T-helper 17 cell (primary cell): ENCODE measurements at places on chromosomes 1 and 21.

GRCh38 chr1:152786077-152786476 lies at the start of gene LCE1E:
TSS of gene LCE1E (plus strand) at chr1:152786257. CDS start at chr1:152787300, 1,043 bp downstream.
- DNase-seq: no peak

GRCh38 chr1:36034692-36035091 lies 49.2 kb upstream of the TEKT2 start:
- no peak for DNase-seq

DNA sequence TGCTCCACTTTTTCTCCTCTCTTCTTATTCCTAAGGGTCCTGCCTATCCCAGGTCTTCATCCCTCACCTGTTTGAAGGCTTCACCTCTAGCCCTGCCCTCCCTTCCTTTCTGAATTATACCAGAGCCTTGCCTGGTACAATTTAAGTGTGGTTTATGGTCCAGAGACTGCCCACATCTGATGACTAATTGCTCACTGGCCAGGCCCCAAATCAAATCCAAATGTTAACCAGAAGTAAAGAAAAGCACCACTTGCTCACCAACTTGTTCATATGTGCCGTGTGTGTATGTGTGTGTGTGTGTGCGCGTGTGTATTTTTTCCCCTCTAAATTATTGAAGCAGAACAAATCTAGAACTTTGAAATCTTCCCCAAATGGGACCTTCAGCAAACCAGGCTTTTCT lies 26.4 kb downstream of the MYOM3 start:
- no peak for DNase-seq

GRCh38 chr21:43719748-43720538 lies 1.0 kb downstream of the PDXK start:
- no peak for DNase-seq

- DNase-seq: no peak
These were observed 90.3 kb upstream of the DUSP10 start for GRCh38 chr1:221832151-221832550.

GRCh38 chr1:65104854-65105534 lies 43.0 kb upstream of the AK4 start:
- DNase-seq: no peak

DNA sequence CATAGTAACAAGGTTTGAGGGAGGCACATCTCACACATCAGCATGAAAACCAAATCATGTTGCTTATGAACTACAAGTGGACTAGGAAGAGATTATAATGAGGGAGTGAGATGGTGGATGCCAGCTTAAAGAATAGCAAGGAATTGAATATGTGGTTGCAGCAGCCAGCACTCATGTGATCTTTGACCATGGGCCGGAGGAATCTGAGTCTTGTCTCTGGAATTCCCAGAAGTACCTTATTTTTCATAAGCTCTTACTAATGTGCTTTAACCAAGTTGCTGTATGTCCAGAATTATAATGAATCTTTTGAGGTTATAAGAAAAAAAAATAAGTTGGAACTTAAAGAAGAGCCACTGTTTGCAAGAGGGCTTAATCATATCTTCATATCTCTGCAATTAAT lies 97.0 kb downstream of the DISP1 start:
- DNase-seq: no peak

- no peak for DNase-seq
These were observed 335.9 kb downstream of the RGS7 start for GRCh38 chr1:241020851-241021697.

DNA sequence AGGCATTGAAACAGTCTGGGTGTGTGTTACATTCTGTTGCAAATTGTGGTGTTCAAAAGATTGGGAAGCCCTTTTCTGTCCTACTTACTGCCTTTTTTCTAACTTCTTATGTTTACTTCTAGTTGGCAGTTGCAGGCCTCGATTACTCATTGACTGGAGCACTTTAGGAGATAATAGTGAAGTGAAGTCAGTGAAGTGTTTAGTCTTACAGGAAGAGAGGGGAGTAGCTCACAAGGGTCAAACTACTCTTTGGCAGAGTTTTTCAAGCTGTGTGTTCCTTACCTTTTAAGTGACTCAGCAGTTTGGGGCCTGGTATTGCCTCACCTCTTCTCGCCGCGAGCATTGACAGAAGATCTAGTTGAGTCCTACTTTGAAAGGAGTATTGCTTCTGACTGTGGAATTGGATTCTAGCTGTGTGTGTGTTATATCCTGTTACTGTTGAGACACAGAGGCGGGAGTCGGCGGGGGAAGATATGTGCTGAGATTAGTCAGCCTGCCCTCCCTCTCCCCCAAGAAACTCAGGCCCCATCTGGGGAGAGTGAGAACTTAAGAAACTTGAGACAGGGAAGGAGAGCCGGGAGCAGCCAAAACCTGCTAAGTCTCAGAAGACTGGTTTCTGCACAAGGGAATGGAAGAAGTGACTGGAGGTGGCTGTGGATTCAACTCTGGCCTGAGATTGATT lies 19.3 kb downstream of the AHCYL1 start:
- no peak for DNase-seq

GRCh38 chr1:5291889-5292288 lies 637.5 kb downstream of the AJAP1 start:
- no peak for DNase-seq

DNA sequence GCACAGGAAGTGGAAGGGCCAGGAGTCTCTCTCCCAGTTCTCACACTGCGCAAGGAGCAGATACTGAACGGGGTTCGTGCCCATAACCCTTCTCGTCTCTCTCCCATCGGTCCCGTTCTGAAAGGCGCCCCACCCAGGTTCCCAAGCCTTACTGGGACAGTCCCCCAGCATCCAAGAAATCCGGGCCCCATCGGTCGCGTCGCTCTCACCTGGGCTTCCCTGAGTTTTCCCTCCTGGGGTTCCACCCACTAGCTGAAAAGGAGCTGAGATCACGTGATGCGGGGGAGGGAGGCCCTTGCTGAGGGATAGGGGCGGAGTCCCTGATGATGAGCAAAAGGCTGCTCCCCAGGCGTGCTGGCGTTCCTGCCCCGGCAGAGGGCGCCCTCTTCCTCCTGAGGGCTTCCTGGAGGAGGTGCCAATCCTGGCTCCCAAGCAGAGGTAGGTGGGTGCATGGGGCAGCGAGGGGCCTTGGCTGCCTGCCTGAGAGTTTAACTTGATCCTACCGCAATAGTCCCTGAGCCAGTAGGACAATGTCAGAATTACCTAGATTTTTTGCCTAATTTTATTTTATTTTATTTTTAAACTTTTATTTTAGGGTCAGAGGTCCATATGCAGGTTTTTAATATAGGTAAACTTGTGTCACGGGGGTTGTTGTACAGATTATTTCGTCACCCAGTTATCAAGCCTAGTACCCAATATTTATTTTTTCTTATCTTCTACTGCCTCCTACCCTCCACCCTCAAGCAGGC lies at the start of gene SPOCD1:
SPOCD1 (minus strand) TSS at position 271 of the 749 bp plus-strand sequence. CDS start 689 bp downstream, outside the sequence.
- peak; percentile 81 for DNase-seq

DNA sequence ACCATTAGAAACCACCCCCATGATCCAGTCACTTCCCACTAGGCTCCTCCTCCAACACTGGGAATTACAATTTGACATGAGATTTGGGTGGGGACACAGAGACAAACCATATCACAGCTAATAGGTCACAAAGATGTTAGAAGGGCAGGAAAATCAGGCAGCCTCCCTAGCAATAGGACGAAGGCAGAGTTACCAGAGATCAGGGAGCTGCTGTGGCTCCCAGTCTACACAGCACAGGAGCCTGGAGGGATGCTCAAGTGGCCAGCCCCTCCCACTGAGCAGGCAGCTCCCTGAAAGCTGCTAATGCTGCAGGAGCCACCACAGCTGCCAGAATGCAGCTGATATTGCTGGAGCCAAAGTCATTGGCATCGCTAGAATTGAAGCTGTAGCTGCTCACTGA lies 51.0 kb downstream of the CR1L start:
- no peak for DNase-seq

- no peak for DNase-seq
These were observed 2.6 kb downstream of the PTAFR start for GRCh38 chr1:28173980-28174297.

DNA sequence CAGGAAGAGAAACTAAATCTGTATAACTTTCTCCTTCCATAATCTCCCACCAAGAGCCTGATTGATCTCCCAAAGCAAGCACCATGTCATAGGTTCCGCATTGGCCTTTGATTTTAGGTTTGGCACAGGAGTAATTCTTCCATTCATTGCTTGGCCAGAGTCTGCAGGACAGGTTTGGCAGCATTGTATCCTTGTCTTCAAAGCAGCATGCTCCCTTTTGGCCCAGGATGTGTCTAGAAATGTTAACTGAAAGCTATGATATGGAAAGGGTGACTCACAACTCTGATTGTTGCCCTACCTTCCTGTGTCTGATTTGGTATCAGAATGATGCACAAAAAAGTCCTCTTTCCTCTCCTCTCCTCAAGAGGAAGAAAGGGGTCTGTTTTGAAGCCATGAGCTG lies 824.3 kb upstream of the PRMT6 start:
- no peak for DNase-seq

GRCh38 chr1:24048205-24048869 lies 63.6 kb downstream of the MYOM3 start:
- no peak for DNase-seq

- no peak for DNase-seq
These were observed 11.6 kb downstream of the HCRTR1 start for GRCh38 chr1:31628931-31629556.

DNA sequence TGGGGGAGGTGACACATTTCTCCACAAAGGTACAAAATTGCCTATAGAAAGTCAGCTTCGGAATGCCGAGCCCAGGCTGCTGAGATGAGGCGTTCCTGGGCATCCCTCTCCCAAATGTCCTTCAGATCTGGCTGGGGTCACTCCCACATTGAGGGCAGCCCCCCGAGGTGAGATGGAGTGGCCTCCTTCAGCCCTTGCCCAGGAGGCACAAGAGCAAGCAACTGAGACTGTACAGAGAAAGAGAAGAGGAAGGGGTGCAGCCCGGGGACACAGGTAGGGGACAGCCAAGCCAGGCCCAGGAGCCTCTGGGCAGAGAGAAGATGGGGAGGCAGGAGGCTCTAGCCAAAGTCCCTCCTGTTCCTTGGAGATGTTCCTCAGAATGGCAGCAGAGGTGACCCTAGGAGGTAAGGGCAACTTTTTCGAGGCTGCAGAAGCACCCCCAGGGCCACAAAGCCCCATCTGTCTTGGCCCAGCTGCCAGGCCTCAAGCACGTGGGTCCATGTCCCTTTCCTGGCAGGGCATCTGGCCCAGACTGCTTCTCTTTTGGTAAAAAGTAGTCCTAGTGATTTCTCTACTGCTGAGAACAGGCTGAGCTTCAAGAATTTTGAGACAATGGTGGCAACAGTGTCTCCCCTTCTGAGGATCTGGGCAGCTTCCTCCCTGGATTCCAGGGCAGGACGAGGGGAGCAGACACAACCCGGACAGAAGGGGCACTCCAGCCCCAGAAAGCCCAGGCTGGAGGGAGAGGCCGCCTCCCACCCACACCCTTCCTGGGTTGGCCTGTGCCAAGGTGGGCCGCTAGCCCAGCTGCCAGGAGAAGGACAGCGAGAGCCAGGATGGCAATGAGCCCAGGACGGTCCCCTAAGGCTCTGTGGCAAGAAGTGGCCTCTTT lies 68.0 kb downstream of the LRRN2 start:
- no peak for DNase-seq

GRCh38 chr1:173553312-173553711 lies 49.6 kb downstream of the SLC9C2 start:
- no peak for DNase-seq

DNA sequence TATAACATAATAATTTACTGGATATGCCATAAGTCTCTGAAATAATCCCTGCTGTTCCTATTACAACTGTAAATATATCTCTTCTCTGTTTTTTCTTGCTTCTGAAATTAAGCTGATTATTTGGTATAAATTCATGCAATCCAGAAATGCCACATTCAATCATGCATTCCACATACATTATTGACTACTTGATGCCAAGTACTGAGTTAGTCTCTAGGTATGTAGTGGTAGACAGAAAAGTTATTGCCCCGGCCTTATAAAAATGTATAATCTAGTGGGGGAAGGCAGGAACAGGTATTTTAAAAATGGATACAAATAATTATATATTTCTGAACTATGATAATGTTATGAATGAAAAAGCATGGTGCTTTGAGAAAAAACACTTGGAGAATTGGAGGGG lies 338.6 kb upstream of the SNX7 start:
- DNase-seq: no peak

DNA sequence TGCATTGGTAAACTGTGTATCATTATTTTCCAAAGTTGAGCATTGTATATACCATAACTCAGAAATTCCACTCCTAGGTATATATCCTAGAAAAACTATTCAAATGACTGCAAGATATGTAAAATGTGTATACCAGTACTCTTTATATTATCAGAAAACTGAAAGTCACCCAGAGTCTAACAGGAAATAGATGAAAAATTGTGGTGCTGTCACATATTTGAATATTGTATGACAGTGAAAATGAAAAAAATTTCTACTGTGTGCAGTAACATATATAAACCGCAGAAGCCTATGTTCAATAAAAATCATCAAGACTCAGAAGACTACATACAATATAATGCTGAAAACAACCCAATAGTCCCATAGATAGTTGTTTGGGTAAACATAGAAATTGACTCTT lies 74.4 kb upstream of the LYPLAL1 start:
- DNase-seq: no peak

DNA sequence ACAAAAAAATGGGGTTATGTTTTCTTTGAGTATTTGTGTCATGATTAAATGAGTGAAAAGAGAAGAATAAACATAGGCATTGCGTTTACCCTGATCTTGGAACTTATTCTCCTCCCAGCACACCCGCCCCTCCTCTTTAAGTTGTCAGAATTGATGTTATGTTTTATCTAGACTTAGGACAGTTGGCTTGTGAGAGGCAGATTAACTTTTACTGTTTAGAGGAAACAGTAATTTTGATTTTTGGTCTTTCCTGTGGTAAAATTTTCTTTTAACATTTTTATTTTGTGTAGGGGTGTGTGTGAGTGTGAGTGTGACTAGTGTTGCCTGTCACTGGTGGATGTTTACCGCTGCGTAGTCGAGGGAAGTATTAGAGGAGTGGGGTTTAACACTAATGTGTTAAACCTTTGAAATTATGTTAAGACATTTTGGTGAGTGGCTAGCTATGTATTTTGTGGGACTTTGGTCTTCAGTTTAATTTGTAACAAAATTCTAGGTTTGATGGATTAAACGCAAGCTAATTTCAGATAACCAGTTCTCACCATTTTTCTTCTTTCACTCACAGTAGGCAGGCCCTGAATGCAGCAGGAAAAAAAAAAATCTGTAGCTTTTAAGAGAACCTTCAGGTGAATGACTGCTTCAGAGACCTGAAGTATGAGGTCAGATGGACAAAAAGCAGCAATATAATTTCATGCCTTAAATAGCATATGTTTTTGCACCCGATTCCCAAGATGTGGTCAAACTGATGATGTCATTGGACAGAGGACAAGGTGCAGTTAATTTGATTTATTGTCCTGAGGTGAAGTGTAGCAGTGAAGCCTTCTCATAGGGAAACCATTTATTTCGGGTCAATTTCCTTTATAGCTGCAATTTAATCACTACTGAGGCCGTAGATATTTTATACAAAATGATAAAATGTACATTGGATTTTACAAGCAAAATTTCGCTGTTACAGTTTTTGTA lies 2.7 kb downstream of the POU2F1 start:
- no peak for DNase-seq

DNA sequence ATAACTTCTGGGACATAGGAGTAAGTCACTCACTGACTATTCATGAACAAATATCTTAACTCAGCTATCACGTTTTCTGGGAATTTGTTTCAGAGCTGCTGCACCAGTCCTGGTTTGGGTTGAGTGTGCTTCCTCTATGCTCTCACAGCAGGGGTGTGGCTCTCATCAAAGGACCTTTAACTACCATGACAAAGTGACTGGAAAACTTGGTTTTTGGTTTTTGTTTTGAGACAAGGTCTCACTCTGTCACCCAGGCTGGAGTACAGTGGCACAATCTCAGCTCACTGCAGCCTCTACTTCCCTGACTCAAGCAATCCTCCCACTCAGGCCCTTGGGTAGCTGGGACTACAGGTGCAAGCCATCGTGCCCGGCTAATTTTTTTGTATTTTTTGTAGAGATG lies 4.1 kb downstream of the ILDR2 start:
- DNase-seq: no peak
